ENCODE measurements at places on chromosomes 3 and 15.

DNA sequence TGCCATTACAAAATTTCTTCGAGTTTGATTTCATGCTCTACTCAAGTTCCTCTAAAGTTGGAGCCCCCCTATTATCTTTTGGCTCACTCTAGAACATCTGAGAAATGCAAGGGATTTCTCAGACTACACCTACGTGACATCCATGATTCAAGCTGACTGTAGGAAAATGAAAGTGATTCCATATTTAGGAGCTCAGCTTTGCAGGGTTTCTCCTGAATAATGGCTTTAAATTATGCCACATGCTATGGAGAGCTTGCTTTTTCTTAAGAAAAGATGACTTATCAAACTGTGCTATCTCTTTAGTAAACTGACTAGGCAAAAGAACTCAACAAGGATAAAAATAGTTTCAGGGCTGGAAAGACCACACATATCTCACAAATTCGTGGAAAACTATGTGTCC, 292.1 kb downstream of the LSAMP start:
- DNase-seq, result no peak

- DNase-seq, result no peak
These were observed 56.6 kb upstream of the ZPLD1 start for GRCh38 chr3:102378216-102378615.

DNA sequence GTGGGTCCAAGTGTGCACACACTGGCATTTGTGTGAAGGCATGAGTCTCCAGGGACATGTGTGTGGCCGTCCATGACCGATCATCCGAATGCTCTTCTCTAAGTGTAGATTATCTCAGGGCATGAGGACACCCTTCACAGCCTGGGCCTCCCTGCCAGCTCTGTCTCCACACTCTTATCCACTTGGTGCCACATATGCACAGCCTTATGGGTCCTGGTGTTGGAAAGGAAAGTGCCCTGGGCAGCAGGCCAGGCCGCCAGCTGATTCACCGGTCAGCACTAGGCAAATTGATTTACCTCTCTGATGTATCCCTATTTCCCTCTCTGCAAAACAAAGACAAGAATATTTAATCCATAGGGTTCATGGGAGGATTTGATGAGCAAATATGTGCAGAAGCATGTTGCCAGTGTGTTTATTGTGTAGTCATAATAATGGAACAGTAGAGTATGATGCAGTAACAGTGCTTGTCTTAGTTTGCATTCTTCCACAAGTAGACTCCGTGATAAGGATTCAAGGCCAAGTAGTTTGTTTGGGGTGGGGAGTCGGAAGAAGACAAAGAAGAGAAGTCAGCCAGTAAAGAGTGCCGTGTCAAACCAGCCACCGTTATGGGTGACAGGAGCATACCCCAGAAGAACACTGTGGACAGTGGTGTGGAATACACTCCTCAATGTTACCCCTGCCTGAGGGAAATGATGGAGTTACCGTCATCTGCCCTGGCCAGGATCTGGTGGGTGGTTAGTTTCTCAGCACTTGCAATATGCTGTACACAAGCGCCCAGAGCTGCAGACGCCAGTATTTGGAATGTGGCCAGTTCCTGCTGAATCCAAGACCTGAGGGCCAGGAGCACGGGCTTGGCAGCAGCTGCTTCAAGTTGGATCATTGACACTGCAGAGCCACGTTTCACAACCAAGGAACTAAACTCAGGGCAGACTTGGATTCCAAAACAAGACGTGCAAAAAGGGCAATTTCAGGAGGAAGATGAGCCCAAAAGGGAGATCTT, 85.1 kb downstream of the MTHFS start:
- no peak for DNase-seq

- DNase-seq, result no peak
These were observed 22.9 kb downstream of the BBX start for GRCh38 chr3:107545680-107546120.

- DNase-seq, result no peak
These were observed 47.0 kb downstream of the OSBPL10 start for GRCh38 chr3:31934018-31934417.

GRCh38 chr3:2061360-2061759, 37.3 kb upstream of the CNTN4 start:
- no peak for DNase-seq

DNA sequence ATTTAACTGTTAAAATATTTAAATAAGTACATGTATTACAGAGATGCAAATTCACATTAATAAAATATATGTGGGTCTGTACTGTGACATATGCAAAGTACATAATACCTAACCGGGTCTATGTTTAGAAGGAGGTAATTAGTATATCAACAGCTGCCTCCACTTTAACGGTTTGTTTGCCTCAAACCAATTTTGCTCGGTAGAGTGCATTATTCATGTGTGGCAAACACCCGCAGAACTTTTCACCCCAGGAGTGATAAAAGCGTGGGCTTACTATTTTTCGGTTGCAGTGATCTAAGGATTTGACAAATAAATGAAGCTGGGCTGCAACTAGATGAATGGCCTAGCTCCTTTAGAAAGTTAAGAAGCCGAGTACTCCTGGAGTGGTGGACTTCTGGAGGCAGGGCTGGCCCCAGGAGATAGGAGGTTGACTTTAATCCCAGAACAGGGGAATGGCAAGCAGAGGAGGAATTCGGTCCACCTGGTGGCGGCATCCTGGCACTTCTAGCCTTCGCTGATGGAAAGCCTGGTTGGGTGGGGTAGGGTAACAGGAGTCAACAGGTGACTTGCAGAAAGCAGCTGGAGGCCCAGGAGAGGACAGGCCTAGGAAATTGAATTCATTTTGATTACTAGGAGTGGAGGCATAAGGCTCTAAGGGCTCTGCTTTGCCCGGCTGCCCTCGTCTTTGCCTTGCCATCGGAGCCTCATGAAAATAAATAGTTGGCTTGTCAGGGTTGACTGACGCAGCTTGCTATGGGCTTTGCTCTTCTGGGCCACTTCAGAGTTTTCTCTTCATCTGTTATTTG, 2.4 kb downstream of the SLCO3A1 start:
- DNase-seq, result no peak

GRCh38 chr3:178054471-178054870, 481.8 kb upstream of the KCNMB2 start:
- DNase-seq, result no peak

DNA sequence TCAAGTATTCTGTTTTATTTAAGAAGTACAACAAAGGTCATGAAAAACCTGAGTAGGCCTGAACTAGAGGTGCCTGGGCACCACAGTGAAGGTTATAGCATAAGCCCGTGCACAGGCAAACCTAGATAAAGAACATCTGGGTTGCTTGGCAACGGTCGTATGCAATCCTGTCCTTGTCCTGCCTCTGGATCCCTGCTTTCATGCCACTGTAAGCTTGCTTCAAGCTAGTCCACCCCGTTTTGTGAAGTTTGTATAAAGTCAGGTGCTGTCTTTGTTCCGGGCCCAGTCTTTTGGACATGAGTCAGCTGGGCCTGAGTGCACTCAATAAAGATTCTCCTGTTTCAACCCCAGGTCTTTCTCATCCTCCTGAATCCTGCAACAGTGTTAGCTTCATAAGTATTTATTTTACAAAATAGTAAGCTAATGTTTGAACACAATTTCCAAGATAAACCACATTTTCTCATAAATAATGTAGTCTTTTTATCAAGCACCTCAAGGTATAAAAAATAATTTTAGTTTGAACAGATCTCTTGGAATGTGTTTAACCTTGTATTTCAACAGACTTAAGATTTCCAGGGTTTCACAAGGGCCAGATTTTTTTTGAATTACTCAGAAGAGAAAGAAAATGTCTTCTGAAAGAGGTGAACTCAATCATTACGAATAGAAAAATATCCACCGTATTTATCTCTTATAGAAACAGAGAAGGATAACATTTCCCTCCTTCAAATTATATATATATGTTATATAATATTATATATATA, 14.3 kb upstream of the SLC9C1 start:
- no peak for DNase-seq

GRCh38 chr15:51200792-51201191, 106.1 kb upstream of the TNFAIP8L3 start:
- DNase-seq, result no peak

- no peak for DNase-seq
These were observed 1096.2 kb upstream of the EPHA6 start for GRCh38 chr3:95718168-95718567.

DNA sequence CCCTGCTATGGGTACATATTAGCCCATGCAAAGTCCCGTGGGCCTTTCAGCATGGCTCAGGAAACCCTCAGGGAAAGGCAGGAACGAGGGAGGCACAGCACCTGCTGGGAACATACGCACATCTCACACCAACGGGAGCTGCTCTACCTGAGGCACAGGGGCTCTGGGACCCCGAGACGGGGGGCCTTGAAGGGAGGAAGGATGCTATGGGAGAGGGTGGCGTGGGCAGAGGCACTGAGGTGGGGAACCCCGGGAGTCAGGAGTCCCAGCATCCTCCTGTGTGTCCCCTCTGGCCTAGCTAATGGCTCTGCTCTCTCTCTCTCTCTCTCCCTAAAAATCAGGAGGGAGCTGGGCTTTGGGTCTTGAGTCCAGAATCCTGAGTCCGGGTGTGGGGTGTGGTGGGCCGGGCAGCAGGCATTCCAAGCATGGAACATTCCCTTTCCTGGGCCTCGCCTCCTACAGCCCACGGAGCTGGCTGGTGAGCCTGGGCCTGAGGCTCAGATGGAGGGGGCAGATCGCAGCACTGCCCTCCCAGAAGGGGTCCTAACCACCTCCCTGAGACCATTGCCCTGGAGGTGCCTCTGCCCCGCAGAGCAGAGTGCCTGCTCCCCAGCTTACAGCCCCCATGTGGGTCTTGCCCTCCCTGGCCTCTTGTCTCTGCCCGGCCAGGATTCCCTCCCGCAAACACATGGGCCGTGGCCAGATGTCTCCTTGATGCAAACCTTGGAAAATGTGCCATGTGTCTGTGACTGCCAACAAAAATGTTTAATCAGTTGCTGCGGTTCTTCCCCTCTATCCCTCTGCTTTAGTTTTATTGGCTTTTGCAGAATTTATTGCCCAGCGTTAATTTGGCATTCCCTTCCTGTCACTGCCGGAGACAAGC, 101.6 kb downstream of the TMEM266 start:
- DNase-seq, result no peak

DNA sequence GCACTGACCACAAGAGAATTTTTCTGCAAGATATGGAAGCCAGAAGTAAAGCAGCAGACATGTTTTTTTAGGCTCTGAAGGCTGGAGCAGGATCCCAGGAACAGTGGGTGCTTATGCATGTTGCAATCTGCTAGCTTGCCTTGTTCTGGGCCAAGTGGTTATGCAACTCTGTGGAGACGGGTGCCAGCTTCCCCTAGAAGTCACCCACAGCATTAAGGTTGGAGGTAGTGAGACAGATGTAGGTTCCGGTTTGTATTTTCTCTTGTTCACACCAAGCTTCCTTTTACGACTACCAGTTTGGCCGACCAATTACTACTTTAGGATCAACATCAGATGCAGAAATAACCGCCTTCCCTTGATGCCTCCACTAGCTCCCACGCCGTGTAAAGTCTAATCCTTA, 11.1 kb downstream of the DPH3 start:
- DNase-seq, result peak; percentile 15
